ENCODE measurements at places on chromosomes 5 and 9. TPM values are rescaled to one million over a fixed set of nuclear protein-coding genes. Genes with fewer than 3 reads are reported as not detected.

- no peak overlapping the region for H3K4me3 ChIP-seq
- H3K36me3 ChIP-seq = no peaks in the 10 kb centered on the region
- DNase-seq = no peak
- H3K27ac ChIP-seq = no peak overlapping the region
Observed at GRCh38 chr5:14853685-14854084, 17.9 kb downstream of the ANKH start.

PCDHA3 gene
- not detected for polyA plus RNA-seq

- DNase-seq = no peak
- no peak overlapping the region for H3K27ac ChIP-seq
- no peaks in the 10 kb centered on the region for H3K36me3 ChIP-seq
Observed at GRCh38 chr9:98031935-98032334, 24.6 kb upstream of the NANS start.

DNA sequence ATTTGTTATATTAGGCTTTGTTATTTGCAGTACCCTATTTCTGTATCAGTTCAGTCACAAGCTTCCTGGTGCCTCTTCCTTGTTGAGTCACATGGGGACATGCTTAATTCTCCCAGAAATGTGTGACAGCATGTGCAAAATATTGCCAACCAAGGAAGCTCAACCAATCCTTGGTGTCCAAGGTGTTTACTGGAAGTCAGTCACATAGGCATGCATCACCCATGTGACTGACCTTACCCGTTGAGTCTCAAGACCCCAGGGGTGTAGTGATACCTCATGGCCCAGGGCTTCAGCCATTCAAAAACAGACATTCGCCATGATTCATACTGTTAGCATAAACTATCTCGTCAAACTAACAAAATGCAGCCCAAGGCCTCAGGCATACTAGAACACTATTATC is 9.3 kb upstream of the ANKDD1B start:
- H3K4me1 ChIP-seq = no peaks in the 10 kb centered on the region
- no peak for DNase-seq
- no peak overlapping the region for H3K27ac ChIP-seq
- no peaks in the 10 kb centered on the region for H3K36me3 ChIP-seq

All from CD8-positive, alpha-beta memory T cell (primary cell).